HS-27A (cell line): ENCODE measurements at places on chromosomes 1 and 21.
A peak's percentile ranks its signal among the peaks of the same experiment; 100 is the strongest.

DNA sequence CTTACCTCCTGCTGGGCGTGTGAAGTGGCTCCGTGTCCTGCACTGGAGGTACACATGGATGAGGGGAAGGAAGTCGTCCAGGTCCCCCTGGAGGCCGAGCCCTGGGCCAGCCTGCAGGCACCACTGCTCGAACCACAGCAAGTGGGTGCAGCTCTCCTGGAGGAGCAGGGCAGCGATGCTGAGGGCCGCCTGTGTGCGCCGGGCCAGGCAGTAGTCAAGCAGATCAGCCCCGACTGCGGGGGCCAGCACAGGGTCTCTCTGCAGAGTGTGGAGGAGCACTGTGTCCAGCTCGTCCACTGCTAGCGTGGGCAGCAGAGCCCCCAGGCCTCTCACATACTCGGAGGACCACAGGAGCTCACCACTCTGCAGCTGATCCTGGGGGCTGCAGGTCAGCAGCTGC lies 45.9 kb downstream of the URB1 start:
- DNase-seq: no peak

- no peak for DNase-seq
Observed at GRCh38 chr1:168626326-168626725, 49.9 kb downstream of the XCL1 start.

DNA sequence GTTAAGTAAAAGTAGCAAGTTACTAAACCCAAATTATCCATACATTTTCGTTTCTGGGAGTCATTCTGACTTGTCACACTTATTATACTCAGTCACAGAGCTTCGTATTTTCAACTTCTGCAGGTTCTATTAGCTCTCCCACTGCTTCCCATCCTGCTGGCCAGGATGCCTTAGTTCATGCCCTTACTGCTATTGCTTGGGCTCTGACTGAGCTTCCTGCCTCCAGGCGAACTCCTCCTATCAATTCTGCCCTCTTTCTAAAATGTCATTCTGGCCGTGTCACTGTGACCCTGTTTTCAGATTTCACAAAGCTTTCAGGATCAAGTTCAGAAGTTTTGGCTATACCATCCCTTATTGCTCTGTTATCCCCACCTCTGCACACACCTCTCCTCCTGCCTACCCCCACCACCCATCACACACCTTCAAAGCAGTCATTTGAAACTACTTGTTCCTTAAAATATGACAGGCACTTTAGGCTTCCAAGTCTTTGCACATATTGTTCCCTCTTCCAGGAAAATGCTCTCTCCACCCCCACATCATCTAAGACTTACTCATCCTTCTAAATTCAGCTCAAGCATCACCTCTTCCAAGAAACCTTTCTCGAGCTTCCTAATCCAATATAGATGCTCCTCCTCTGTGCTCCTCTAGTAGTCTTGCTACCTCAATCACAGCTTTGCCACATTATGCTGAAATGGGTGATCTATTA lies 278.0 kb downstream of the BRINP2 start:
- no peak for DNase-seq

DNA sequence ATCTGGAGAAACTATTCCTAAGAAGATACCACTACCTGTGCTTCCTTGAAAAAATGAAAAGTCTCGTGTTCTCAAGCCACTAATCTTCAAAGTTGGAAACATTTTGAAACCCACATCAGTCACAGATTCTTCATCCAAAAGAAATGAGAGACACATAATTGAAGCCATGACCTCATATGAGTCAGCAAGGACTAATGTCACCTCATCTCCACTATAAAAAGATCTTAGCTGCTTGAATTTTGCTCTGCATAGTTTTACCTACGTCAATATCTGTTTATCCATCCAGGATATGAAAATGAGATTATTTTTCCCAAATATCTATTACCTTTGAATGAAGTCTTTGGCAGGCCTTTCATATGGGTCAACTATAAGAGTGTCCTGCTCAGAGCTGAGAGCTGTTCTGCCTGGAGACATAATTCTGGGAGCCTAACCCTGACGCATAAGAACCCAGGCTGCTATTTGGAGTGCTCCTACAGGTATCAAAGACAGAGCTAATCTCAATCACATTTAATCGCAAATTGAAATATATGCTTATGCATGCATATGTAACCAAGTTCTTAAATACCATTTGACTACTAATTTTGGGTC lies 312.5 kb upstream of the PKN2 start:
- DNase-seq: no peak

DNA sequence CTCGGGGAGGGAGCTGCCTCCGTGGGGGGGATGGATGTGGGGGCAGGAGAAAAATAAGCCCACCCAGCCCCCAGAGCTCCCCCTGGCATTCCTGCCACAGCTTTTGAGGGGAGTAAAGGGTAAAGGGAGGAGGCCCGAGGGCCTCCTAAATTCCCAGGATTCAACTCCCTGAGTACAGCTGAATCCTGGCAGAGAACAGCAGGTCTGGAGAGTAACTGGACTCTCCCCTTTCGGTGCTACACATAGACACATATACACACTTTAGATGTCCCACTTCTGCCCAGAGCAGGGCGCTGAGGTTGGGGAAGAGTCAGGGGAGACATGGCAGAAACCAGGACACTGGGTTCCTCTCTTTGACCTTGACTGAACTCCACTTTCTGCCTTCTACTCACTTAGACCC lies 3.0 kb downstream of the KIRREL1 start:
- no peak for DNase-seq

DNA sequence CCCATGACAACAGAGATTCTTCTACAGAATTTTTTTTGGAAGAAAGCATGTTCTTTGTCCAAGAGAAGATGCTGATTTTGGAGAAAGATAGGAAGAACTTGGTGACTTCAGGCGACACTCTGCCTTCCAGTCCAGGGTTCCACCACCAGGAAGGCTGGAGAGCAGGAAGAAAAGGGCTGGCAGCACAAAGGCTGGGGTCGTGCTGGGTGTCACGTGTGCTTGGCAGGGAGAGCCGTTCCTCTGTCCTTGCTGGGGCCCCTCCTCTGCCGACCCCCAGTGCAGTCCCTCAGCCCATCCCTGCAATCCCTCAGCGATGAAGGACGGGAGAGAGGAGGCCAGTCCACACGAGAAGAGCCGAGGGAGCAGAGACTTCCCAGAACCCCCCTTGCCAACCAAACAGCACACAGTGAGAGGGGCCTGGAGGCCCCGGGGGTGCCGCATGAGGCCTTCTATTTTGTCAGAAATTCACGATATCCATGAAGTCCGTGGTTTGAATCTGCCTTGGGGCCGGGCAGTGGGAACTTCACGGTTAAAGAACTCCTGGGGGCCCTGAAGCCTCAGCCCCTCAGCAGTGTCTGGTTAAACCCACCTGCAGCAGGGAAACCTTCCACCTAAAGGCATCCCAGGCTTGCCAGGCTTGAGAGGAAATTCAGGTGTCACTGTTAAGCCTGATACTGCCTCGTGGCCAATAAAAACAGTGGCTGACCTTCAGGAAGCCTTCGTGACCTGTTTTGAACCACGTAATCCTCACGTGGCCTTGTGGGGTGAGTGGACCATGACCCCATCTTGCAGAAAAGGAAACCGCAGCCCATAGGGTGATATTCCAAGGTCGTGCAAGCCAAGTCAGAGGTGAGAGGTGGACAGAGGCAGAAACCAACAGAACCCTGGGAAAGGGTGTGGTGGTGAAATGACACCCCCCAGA lies 3.4 kb downstream of the KRTAP10-12 start:
- DNase-seq: no peak

DNA sequence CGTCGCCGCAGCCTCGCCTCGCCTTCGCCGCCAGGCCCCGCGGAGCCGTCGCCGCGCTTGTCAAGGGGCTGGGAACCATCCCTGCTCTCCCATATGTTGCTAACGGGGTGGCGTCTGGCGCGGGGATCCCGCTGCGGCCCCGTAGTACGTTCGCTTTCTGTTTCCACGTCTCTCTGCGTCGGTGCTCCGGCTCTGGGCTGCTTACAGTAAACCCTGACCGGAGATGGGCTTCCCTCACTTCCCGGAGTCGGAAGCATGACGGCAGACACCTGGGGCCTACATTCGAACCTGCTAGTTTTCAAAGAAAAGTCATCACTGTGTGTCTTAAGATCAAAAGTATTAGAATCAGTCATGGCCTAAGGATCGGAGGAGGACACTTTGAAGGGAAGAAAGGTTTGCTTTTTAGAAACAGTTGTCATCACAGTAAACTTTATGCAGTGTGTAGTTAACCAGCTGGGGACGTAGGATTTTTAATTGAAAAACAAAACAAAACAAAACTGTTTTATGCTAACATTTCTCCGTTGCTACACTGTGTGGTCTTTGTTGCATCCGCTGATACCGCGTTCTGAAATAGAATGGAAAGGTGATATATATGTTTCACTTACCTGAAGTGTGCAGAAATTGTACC lies 69.0 kb downstream of the SLC35A3 start:
- peak; percentile 51 for DNase-seq

GRCh38 chr1:155938220-155938627 lies 3.2 kb upstream of the RXFP4 start:
- DNase-seq: no peak

- DNase-seq: no peak
Observed at GRCh38 chr1:180211860-180212229, 18.2 kb upstream of the LHX4 start.

DNA sequence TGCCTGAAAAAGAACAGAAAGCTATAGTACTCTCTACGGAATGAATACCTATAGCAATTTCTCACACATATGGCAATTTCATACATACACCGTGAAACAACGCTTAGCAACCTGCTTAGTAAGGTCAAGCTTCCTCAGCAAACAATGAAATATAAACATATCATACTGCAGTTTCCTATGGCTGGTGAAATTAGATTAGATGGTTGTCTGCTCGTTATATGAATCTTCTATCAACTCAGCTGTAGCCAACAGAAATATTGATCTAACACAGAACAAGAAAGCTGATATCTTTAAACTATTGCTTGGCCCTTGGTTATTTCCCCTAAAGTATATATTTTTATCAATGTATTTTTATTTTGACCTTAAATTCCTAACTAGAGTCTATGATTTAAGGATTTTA lies 187.8 kb downstream of the SLC44A5 start:
- no peak for DNase-seq

- DNase-seq: no peak
Observed at GRCh38 chr1:243375596-243375995, 119.8 kb downstream of the SDCCAG8 start.

- DNase-seq: no peak
Observed at GRCh38 chr1:23288671-23289070, 55.4 kb downstream of the HNRNPR start.

GRCh38 chr21:43300496-43301408 lies 126.2 kb downstream of the SIK1 start:
- DNase-seq: no peak

DNA sequence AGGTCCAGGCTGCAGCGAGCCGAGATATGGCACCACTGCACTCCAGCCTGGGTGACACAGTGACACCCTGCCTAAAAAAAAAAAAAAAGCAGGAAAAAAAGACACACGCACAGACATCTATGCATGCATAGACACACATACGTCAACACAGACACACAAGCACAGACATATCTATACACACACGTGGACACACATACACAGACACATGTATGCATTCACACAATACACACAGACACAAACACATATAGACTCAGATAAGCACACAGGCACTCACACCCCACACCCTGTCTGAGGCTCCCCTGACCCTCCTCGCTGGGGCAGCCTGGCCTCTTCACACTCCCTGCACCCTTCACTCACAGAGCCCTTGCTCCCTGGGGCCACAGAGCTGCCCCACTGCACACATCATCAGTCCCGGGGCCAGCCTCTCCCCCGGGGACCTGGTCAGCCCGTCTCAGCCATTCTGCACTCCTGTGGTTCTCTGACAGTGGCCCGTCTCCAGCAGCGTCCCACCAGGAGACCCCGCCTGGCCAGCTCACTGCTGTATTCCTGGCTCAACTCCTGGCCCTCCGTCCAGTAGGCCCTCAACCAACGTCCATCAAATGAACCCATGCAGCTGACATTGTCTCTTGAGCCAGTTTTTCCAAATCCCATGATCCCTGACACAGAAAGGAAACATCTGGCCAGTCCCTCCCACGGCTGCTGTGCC lies 4.6 kb upstream of the PRKCZ start:
- no peak for DNase-seq

DNA sequence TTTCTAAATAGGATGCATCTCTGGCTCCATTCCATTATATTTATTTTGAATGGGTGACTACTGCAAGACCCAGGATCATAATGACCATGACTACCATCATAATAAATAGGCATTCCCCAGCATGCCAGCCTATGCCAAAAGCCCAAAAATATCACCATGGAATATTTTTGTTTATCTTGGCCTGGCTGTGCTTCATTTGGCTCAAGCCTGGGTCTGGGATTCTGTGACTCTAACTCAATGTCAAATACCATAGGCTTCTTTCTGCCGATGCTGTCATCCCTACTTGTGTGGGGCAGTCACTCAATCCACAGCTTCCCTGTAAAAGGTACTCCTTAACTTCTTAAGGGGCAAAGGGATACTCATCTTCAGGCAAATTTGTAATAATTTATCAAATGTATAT lies 66.6 kb downstream of the DIRAS3 start:
- no peak for DNase-seq

- no peak for DNase-seq
Observed at GRCh38 chr1:69172003-69173000, 395.4 kb upstream of the LRRC7 start.
